T-cell (primary cell): ENCODE measurements at places on chromosomes 12 and 14. TPM values are rescaled to one million over a fixed set of nuclear protein-coding genes. Genes with fewer than 3 reads are reported as not detected.

The SMIM41 gene
- not detected for total RNA-seq

The BMP4 gene
- total RNA-seq = 1.1 TPM

The IPO8 gene
- 45.1 TPM for total RNA-seq

The AQP2 gene
- total RNA-seq = not detected

The REM2 gene
- total RNA-seq = 6.2 TPM

The EML5 gene
- 4.6 TPM for total RNA-seq

The DENND5B gene
- 0.75 TPM for total RNA-seq

The AQP6 gene
- total RNA-seq = not detected

The FRMD6 gene
- total RNA-seq = 0.86 TPM

The RFX4 gene
- not detected for total RNA-seq

The ANKS1B gene
- total RNA-seq = not detected

The HNF1A gene
- not detected for total RNA-seq

The KRT82 gene
- total RNA-seq = not detected

The CAPZA3 gene
- not detected for total RNA-seq

The KRT6C gene
- total RNA-seq = not detected

The IRF2BPL gene
- total RNA-seq = 32.6 TPM

The TMEM30B gene
- 8.6 TPM for total RNA-seq

The MMP19 gene
- not detected for total RNA-seq

The NINJ2 gene
- total RNA-seq = 2.5 TPM

The TRIAP1 gene
- 21.5 TPM for total RNA-seq

The LMNTD1 gene
- total RNA-seq = not detected

The WNT1 gene
- total RNA-seq = 0.70 TPM

The TPPP2 gene
- total RNA-seq = not detected

The GAS2L3 gene
- 0.09 TPM for total RNA-seq

The WSCD2 gene
- 0.29 TPM for total RNA-seq

The LIMA1 gene
- 14.9 TPM for total RNA-seq

The CCDC38 gene
- total RNA-seq = not detected

The NKX2-1 gene
- total RNA-seq = 0.23 TPM

The KRT6A gene
- not detected for total RNA-seq

The BCL2L14 gene
- 1.0 TPM for total RNA-seq

The TMEM260 gene
- total RNA-seq = 31.8 TPM

The MANSC4 gene
- not detected for total RNA-seq

The IL22 gene
- not detected for total RNA-seq

The STAB2 gene
- total RNA-seq = not detected

The PLA2G1B gene
- 1.8 TPM for total RNA-seq

The TEAD4 gene
- 0.44 TPM for total RNA-seq

The MYO1H gene
- total RNA-seq = not detected

The PROX2 gene
- not detected for total RNA-seq

The ATP6V1D gene
- total RNA-seq = 31.1 TPM

The IL26 gene
- total RNA-seq = not detected

The TMCC3 gene
- total RNA-seq = 0.95 TPM

The GALNT8 gene
- total RNA-seq = 1.7 TPM

The TMEM119 gene
- 2.0 TPM for total RNA-seq

The MIA2 gene
- total RNA-seq = 24.8 TPM

The TMEM229B gene
- 32.3 TPM for total RNA-seq

The FANCM gene
- total RNA-seq = 9.5 TPM

The C12orf56 gene
- 0.25 TPM for total RNA-seq
